Stimulated activated CD4-positive, alpha-beta T cell treated with anti-CD3 and anti-CD28 coated beads, Interleukin-1b, Interleukin-23, amount 100 ng/mL, for 24 hours (primary cell): ENCODE measurements at places on chromosomes 12 and 14.

GRCh38 chr14:104724981-104725771, 1.1 kb downstream of the ADSS1 start:
- DNase-seq = no peak

DNA sequence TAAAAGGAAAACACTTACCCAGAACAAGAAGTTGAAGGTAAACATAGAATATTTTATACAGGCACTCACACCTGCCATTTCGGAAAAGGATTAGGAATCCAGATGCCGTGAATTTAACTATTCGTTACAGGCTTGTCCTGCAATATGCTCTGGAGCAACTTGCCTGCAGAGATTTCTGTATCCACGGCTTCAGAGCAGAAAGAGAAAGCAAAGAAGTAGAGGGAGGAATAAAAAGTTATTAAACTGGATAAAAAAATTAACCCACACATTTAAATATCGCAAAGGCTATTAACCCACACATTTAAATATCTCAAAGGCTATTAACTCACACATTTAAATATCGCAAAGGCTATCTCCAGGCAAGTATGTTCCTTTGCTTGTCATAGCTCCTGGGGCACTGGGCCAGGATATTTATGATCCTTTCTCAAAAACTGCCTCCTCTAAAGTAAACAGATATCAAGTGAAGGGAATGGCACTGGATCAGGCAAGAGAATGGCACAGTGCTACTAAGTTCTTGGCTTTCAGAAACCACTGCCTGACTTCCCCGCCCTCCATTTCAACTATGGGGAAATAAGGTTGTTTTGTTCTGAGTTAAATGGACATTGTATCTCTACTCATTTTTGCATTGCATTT, at the start of gene TSPAN8:
Gene TSPAN8, minus strand, starts transcription at position 399 of the 633 bp plus-strand sequence. Its CDS starts 321 bp downstream, at position 78.
- DNase-seq = no peak

DNA sequence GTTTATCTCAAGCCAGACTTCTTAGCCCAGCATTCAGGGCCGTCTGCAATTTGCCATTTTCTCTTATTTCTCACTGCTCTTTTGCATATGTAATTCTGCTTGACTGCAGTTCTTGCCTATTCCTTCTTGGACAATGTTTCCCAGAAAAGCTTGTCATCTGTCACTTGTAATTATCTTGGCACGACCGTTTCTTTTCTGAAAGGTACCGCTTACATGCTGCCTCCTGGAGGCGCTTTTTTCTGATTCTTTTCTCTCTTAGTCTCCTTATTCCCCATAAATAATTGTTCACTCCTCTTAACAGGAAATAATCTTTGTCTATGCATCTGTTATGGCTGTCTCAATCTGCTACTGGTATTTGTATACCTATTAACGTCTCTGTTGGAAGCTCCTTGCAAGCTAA, 1.2 kb upstream of the ALDH1L2 start:
- DNase-seq = no peak

DNA sequence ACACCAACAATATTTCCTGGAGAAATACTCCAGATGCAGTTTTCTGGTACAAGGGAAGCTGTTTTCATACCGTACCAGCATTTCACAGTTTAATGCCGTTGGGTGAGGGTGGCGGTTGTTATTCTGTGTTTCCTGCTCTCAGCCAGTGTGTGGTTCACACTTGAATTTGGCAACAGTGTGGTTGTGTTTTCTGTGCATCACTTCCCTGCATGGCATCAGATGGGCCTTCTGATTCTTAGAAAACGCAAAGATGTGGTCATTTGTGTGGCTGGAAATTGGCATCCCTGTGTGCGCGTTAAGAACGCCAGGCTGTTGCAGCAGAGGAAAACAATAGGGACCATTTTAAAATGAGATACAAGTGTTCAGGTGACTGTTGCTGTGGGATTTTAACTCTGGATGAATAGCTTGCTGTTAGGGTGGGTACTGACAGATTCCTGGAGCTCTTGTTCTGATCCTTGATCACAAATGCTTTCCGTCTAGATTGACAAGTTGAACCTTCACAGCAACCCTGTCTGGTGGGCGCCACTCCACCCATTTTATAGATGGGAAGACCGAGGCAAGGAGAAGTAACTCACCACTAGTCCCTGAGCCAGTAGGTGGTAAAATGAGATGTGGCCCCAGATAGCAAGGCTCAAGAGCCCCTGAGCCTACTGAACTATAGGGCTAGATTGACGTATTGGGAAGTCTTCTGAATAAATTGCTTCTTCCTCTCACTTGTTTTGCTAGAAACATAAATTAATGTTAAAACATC, 231.2 kb downstream of the CHST11 start:
- DNase-seq = no peak

- DNase-seq = no peak
Observed at GRCh38 chr12:4275870-4276301, 2.3 kb downstream of the CCND2 start.

DNA sequence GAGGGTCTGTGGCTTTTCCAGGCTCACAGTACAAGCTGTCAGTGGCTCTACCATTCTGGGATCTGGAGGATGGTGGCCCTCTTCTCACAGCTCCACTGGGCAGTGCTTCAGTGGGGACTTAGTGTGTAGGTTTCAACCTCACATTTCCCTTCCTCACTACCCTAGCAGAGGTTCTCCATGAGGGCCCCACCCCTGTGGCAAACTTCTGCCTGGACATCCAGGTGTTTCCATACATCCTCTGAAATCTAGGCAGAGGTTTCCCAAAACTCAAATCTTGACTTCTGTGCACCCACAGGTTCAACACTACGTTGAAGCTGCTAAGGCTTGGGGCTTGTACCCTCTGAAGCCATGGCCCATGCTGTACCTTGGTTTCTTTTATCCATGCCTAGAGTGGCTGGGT, 40.3 kb downstream of the KTN1 start:
- no peak for DNase-seq

DNA sequence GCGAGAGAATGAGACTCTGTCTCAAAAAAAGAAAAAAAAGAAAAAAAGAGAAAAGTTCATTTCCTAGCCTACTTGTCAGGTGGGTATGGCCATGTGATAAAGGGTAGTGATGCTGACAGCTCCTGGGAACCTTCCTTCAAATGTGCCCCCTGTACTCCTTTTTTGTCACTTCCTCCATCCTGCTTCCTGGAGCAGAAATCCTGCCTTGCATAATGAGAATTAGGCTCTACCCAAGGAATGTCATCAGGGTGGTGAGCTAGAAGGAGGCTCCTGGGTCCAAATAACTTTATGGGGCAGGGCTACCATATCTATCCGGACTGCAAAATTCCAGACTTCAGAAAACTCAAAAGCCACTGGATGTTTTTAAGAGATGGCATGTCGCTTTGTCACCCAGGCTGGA, 27.8 kb upstream of the FBXO34 start:
- DNase-seq = no peak

DNA sequence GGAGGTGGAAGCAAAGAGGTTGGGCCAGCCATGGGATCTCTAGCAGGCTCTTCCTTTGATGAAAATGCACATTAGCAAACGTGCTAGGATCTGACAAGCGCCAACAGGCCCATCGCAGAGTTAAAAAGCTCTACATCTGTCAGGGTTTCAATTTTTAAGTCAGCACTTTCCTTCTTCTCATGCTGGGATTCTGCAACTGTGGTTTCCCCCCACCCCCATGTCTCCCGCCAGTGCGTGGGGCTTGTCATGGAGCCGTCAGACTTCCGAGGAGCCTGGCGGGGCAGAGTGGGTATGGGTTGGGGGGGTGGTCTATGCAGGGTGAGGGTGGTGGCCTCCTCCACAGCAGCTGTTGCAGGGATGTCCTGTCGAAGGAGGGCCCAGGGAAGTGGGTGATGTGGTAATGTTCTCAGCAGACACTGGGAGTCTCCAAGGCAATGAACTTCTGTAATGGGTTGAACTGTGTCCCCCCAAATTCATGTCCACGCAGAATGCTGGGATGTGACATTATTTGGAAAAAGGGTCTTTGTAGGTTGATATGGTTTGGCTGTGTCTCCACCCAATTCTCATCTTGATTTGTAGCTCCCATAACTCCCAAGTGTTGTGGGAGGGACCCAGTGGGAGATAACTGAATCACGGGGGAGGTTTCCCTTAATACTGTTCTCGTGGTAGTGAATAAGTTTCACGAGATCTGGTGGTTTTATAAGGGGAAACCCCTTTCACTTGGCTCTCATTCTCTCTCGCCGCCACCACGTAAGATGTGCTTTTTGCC, 115.2 kb upstream of the MAP1LC3B2 start:
- DNase-seq = no peak
